ENCODE measurements at places on chromosomes 2 and 18.

DNA sequence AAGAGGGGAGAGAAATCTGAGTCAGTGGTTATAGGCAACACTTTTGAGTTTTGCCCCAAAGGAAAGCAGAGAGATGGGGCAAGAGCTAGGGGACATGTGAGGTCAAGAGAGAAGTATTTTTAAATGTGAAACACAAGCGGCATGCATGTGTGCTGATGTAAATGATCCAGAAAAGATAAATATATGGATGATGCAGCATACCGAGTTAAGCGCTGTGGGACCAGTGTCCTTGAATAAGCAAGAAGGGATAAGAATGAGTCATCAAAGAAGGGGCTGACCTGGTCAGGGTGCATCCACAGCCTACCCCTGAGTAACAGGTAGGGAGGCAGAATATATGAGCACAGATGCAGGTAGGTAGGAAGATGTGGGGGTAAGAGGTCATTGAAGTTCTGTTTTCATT lies 180.9 kb downstream of the TRABD2A start:
- DNase-seq, result no peak

DNA sequence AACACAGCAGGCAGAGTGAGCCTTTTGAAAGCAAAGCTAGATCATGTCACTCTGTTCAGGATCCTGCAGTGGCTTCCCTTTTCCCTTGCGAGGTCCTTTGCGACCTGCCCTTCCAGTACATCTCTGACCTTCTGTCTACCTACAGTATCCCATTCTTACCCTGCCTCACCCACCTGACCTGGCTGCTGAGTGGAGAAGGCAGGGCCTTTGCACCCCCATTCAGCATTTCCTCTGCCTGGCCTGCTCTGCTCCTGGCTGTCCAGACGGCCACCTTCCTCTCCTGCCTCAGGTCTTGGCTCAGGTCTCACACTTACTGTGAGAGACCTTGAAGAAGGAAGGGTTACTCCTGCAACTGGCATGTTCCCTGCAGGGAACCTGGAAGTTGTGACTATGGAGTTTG lies 77.4 kb downstream of the MAPRE2 start:
- no peak for DNase-seq

DNA sequence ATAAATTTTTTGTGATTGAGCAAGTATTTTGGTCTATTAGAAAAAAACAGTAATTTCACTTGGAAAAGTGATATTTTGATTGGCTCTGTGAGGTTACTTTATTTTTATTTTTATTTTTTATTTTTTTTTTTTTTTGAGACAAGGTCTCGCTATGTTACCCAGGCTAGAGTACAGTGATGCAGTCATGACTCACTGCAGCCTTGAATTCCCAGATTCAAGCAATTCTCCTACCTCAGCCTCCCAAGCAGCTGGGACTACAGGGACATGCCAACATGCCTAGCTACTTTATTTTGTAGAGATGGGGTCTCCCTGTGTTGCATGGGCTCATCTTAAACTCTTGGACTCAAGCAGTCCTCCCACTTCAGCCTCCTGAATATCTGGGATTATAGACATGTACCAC lies 60.9 kb upstream of the MGAT5 start:
- DNase-seq, result no peak

DNA sequence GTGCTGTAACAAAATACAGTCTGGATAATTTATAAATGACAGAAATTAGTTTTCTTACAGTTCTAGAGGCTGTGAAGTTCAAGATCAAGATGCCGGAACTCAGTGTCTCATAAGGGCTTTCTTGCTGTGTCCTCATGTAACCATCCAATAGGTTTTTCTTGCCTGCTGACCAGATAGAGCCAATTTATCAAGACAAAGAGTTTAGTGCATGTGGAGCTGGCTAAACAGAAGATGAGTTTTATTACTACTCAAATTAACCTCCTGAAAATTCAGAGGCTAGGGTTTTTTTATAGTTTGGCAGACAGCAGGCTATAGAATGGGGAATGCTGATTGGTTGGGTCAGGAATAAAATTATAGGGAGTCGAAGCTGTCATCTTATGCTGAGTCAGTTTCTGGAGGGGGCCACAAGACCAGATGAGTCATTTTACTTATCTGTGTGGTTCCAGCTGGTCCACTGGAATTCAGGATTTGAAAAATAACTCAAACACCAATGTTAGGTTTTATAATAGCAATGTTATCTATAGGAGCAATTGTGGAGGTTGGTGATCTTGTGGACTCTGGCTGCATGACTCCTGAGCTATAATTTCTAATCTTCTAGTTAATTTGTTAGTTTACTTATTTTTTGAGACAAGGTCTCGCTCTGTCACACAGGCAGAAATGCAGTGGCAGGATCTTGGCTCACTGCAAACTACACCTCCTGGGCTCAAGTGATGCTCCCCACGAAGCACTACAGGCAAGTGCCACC lies 3.2 kb upstream of the PDK1 start:
- no peak for DNase-seq

Data from NCI-H1694 (cell line).